Hindlimb muscle (tissue), 1 donor: ENCODE measurements at places on chromosomes 3 and 15.

GRCh38 chr3:132406587-132406986 lies 10.7 kb upstream of the DNAJC13 start:
- no peak for DNase-seq

DNA sequence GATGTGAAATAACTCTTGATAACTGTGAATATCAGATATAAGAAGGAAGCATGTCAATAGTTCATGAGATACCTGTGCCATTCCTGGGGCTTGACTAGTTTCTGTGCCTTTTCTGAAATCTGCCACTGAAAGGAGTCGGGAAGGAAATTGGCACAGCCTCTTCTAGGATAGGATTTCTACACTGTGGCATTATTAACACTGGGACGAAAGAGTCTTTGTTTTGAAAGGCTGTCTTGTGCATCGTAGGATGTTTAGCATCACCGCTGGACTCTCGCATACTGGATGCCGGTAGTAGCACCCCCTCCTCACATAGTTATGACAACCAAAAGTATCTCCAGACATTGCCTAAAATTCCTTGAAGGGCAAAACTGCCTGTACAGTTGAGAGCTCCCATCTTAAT lies 77.9 kb upstream of the SAMMSON start:
- DNase-seq, result no peak

GRCh38 chr3:142509079-142509478 lies 61.2 kb upstream of the XRN1 start:
- DNase-seq, result no peak

GRCh38 chr15:48361685-48362084 lies 30.5 kb downstream of the DUT start:
- DNase-seq, result no peak

- no peak for DNase-seq
Measured at GRCh38 chr3:27353221-27353620, 16.0 kb downstream of the NEK10 start.

DNA sequence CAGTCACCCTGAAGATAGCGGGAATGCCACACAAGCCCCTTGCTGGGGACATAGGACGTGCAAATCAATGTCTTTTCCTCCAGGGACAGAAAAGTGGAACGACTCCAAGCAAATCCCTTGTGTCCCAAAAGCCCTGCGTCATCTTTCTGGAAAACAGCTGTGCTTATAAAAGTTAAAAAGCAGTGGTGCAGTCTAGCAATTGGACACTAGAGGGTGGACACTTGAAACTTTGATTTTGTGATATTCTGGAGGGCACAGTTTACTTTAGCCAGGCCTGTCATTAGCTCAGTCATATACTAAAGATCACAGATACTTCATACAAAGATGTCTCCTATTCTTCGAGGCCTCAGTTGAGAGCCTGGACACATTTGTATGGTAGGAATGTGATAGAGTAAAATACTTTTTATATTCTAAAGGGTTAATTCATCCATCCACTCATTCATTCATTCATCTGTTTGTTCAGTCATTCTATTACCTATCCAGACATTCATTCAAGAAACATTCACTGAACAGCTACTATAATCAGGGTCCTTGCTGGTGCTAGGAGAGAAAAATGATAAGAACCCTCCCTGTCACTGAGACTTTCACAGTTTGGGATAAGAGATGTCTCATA lies 63.8 kb upstream of the ANKRD34C start:
- DNase-seq, result no peak
